ENCODE measurements at places on chromosomes 12 and 14.

DNA sequence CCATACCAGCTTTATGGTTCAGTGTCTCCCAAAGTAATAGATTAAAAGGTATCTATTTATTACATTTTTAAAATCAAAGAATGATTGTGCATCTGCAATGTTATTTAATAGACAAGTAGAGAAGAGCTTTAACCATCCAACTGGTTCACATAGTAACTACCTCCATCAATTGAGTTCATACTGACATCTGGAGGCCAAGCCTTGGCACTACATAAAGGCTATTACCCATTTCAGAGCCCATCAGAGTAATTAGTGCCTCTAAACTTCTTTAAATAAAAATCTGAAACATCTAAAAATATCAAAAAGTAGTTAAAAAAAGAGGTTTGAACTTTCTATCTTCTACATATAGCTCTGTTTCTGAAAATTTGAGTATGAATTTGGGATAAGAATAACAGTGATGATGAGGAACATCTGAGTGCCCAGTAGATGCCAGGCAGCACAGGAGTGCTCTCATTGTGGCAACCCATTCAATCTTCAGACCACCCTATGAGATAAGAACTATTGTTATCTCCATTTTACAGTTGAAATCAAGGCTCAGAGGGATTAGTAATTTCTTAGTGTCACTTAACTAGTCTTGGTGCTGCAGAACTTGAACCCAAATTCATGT, 132.9 kb upstream of the DAAM1 start:
- peak; percentile 71 for DNase-seq

DNA sequence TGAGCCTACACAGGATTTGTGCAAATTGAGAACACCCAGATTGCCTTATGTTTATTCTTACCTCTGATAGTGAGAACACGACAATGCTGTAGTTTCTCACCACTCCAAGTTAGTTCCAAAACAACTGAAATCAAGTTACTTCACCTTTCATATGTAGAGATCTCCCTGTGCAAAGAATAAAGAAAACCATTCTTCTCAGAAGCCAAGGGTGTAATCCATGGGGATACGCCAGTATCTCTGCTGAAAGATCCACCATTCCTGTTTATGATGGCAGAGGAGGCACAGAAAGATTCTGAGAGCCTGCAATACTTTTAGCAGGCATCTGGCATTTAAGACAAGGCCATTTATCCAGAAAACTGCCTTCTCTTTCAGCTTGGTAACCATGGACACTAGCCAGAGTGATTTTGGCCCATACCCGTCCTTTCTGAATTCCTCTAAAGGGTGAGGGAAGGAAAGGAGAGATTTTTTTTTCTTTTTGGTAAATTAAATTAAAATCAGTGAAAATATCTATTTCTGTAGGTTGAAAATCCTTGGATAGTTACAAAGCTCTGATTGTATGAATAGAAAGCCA, 355.4 kb upstream of the FAR2 start:
- no peak for DNase-seq

GRCh38 chr14:104348741-104349140, 210.4 kb downstream of the KIF26A start:
- no peak for DNase-seq

DNA sequence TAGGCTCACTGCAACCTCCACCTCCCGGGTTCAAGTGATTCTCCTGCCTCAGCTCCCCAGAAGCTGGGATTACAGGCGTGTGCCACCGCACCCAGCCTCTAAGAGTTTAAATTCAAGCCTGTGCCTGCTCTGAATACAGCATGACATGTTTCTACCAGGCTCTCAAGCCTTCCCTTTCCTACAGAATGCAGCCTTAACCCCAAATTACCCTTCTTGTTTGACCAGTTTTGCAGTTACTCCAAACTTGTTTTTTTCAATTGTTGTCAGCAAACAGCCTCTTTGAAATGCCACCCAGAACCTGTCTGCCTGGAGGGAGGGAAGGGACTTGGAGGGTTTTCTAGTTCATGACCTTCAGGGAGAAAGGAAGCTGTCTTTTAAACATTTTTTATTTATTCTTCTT, 15.4 kb downstream of the GLTP start:
- DNase-seq: no peak

DNA sequence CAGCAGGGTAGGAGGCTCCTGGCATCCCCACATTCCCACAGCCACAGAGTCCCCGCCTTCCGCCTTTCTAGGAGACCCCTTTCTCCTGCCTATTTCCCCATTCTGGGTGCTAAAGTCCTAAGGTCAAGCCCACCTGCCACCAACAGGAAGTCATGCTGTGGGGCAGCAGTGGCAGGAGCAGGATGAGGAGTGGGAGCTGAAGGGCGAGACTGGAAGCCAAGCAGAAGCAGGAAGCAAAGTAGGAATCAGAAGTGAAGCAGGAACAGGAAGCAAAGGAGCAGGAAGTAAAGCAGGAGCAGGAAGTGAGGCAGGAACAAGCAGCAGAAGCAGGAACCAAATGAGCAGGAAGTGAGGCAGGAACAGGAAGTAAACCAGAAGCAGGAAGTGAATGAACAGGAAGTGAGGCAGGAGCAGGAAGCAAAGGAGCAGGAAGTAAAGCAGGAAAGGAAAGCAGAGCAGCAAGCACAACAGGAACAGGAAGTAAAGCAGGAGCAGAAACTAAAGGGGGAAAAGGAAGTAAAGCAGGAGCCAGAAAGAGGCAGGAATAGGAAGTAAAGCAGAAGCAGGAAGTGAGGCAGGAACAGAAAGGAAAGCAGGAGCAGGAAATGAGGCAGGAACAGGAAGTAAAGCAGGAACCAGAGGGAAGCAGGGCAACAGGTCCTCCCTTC, 38.3 kb upstream of the RIMBP2 start:
- DNase-seq: no peak

GRCh38 chr12:52367876-52368275, 595 bp upstream of the KRT85 start:
- no peak for DNase-seq

- DNase-seq: no peak
Observed at GRCh38 chr14:89325959-89326358, 91.1 kb downstream of the FOXN3 start.

DNA sequence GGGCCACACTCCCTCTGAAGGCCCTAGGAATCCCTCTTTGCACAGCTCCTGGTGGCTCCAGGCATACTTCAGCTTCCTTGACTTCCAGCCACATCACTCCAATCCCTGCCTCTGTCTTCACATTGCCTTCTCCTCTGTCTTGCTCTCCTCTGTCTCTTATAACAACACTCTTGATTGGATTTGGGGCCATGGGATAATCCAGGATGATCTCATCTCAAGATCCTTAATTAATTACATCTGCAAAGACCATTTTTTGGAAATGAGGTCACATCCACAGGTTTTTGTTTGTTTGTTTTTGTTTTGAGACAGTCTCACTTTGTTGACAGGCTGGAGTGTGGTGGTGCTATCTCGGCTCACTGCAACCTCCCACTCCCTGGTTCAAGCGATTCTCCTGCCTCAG, 88.7 kb downstream of the TMTC1 start:
- DNase-seq: no peak

DNA sequence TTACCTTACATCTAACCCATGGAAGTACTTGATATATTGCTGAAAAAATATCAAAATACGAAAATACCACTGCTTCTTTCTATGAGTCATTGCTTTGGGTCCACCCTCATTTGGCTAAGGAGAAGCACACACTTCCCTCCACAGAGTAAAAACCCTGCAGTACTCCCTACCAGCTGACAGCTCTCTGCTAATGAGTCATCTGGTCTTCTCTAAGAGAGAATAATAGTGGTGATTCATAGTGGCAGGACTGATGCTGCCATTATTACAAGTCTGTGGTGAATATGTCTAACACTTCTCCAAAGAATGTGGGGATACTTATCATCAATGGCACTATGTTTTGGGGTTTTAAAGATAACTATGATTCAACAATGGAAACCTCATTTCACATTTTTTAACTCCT, 90.7 kb downstream of the PPFIA2 start:
- DNase-seq: no peak

- DNase-seq: peak; percentile 71
Observed at GRCh38 chr12:8687846-8688601, 9.8 kb upstream of the RIMKLB start.

DNA sequence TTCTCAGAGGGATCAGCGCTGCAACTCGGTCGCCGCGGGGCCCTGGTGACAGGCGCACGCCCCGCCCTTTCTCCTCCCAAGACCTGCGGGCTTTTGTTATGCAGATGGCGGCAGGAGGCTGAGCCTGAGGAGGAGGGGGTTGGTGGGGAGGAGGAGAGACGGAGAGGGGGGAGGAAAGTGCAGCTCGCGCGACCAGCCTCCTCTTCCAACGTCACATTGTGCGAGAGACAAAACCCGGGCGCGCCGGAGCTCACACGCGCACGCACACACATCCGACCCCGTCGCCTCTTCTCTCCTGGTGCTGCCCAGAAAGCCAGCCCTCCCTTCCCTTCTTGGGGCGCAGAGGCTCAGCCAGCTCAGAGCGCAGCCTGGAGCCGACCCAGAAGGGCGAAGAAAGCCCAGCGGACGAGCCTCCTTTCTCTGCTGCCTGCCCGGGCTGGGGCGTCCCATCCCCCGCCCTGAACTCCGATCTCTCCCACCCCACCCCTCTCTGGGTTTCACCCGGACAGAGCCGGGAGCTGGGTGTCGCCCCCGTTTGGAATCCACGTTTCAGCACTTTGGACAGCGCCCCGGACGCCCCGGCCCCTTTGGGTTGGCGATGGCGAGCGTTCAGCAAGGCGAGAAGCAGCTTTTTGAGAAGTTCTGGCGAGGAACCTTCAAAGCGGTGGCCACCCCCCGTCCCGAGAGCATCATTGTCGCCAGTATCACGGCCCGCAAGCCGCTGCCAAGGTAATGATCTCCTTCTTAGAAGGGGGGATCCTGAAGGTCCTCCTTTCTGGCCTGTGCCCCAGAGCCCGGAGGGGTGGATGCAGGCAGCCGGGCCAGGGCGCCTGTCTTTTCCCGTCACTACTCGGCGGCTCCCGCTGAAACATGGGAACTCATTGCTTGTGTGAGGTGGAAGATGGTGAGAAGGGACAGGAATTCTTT, at the start of gene SRRM4:
TSS of gene SRRM4 (plus strand) at position 257 of the 927 bp plus-strand sequence. CDS start at position 599, 342 bp downstream.
- peak; percentile 47 for DNase-seq

GRCh38 chr12:82517027-82517426, 158.7 kb downstream of the METTL25 start:
- DNase-seq: peak; percentile 46

DNA sequence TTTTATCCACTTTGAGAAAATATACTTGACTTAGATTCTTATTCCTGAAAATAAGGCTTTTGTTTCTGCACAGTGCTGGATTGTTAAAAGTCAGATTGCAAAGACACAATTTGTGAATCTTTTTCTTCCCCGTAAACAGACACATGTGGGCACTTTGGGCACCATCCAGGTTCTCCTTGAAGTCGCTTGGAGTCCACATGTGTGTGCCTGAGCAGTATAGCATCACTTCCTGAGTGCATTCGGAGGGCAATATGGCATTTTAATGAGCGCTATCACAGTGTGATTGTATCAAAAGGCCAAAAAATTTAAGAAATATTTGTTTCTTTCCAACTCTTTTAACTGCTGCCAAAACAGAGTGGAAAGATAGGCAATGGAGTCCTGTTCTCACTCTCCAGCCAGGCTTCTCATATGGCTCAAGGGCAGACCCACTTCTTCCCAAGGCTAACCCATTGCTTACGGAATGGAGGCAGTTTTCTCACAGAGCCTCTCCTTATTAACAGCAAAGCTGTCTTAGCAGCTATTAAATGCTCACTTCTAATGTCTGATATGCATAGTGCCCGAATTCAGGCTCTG, 397.1 kb downstream of the EGLN3 start:
- DNase-seq: no peak
